ENCODE measurements at places on chromosomes 11 and 22.
A peak's percentile ranks its signal among the peaks of the same experiment; 100 is the strongest.

GRCh38 chr11:396948-397548 lies 3.0 kb downstream of the PKP3 start:
- no peak for DNase-seq

GRCh38 chr11:4092026-4092425 lies 2.6 kb upstream of the RRM1 start:
- no peak for DNase-seq

- no peak for DNase-seq
Measured at GRCh38 chr11:100208207-100208606, 478.9 kb upstream of the ARHGAP42 start.

DNA sequence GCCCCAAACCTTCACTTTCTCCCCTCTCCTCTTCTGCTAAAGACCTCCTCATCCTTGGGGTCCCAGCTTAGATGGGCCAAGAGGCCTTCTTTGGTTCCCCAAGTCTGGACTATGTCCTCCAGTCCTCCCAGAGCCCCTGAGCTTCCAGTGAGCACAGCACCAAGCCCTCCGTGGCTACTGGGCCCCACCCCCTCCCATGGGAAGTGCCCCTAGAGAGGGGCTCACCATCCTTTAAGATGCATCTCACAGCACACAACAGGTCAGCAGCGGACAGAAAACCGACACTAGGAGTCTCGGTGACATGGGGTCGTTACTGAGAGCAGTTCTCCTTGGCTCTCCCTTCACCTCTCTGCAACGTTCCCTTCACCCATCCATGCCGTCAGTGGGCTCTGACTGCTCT lies 2.7 kb downstream of the LRRC32 start:
- no peak for DNase-seq

GRCh38 chr22:22030493-22031182 lies 48.1 kb upstream of the TOP3B start:
- no peak for DNase-seq

DNA sequence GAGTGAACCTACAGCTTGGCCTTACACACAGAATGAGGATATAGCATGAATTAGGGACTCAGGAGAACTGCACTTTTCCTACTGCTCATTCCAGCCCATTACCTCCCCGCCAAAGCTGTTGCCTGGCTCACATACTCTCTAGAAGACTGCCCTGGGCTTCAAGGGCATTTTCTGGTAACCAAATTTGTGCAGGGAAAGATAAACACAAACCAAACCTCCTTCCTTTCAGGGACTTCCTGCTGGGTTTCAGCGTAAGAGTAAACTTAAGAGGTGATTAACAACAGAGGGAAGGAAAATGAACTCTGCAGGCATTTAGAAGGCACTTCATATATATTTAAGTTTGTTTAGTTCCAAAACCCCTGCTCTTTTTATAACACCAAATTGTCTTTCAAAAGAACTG lies 194.9 kb downstream of the SWAP70 start:
- DNase-seq, result no peak

DNA sequence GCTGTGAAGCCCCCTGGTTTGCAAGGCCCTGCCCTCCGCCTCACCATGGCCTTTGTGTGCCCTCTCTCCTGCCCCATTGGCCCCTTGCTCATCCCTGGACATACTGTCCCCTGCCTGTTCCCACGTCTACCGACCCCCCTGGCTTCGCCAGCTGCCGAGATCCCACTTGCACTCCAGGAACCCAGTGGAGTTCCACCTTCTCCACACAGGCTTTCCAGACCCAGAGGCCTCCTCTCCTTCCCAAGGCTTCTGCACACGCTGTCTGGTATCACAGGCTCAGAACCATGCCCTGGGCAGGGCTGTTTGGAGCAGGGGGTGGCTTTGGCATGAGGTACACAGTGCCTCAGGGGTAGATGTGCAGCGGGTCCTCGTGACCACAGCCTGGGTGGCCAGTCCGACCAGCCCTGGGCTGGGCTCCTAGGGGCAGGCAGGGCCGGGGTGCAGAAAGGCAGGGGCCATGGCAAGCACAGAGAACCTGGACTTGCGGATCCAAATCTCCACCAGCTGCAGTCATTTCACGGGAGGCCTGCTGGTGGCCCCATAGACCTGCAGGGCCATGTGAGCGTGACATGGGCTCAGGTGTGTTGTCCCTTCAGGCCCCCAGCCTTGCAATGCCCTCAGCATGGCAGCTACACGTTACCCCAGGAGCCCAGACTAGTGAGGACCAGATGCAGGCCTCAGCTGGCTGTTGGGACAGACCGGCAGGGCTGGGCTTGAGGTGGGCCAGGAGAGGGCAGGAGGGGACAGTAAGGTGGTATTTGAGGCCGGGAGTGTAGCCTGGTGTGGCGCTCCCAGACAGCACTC lies 9.5 kb downstream of the GRK2 start:
- DNase-seq, result no peak

DNA sequence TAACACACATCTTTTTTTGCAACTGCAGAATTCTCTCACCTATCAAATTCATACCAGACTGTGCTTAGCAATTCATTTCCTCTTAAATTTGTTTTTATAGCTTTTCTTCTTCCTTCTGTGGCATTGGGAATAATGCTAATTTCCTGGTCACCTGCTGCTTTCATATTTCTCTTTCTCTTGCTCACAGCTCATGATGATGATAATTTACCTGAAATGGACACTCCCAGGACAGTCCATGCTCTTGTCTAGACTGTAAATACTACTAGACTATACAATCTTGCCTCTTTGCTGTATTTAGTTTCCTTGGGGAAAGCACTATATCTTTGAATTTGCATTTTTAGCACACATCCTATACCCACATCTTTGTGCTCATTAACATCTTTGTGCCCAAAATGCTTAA lies 15.5 kb downstream of the CASP5 start:
- DNase-seq, result no peak

DNA sequence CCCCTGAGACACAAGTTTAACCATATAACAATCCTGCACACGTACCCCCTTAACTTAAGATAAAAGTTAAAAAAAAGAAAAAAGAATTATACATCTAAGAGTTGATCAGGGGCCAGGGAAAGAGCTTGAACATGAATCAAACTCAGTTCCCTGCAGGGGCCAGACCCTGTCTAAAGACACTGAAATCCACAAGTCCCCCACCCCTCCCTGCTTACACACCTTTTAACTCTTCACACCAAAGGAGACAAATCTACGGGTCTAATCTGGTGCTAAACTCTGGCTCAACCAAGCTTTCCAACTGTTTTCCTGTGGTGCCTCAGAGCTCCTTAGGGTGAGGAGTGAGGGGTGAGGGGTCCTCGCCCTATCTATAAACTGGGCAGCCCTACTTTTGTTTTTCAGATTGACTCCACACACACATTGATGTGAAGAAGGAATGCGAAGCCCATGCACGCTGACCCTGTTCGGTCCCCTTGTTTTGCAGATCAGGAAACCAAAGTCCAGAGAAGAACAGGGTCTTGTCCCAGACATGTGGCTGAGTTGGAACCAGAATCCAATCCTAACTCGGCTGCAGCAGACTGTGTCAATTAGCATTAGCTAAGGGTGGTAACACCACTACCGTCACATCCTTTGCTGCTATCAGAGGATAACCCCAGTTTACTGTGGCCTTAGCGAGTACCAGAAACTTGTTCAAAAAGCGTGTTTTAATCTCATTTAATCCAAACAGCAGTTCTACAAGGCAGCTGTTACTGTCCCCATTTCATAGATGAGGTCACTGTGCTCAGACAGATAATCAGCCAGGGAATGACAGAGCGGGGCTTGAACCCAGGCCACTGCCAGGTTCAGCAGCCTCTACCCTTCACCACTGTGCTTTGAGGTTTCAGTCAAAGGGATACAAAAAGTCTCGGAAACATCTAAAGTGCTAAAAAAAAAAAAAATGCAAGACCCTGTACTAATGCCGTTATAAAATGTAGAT lies 145.2 kb upstream of the SYT13 start:
- DNase-seq, result no peak

DNA sequence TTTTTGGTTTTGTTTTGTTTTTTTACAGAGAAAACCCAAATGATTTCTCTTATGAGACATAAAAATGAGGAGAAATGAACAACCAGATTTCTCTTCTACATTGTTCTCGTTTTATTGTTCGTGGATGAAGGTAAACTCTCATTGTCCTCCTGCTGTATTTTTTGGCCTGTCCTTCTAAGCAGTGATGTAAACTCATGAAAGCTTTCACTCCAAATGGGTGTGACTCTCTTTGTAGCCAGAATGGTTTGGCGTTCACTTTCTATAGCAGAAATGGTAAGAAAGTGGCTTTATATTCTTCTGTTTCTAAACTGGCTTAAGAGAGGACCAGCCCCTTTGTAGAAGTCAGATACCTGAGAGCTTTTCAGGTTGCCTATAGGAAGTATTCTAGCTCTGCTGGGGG lies 15.5 kb upstream of the BMAL1 start:
- DNase-seq, result no peak

DNA sequence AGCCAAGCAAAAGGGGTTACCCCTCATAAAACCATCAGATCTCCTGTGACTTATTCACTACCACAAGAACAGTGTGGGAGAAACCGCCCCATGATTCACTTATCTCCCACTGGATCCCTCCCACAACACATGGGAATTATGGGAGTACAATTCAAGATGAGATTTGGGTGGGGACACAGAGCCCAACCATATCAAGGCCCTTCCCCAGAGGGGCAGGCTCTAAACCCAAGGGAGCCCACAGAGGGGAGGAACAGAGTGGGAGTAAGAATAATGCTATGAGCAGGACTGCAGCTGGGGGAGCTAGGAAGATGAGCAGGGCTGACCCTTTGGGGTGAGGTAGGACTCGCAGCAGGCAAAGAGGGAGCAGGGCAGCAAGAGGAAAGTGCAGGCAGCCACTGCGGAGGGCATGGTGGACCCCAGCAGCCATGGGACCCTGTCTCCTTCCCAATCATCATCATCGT lies 59.3 kb downstream of the CD82 start:
- no peak for DNase-seq

DNA sequence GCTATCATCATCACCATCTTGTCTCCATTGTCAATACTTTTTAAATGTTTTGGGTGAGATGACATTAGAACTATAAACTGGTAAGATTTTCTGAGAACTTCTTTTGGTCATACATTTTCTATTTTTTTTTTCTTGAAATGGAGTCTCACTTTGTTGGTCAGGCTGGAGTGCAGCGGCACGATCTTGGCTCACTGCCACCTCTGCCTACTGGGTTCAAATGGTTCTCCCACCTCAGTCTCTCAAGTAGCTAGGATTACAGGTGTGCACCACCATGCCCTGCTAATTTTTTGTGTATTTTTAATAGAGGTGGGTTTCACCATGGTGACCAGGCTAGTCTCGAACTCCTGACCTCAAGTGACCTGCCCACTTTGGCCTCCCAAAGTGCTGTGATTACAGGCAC lies 785.9 kb upstream of the ARHGAP42 start:
- DNase-seq, result no peak

GRCh38 chr11:45444796-45445195 lies 158.7 kb upstream of the SYT13 start:
- DNase-seq, result no peak

DNA sequence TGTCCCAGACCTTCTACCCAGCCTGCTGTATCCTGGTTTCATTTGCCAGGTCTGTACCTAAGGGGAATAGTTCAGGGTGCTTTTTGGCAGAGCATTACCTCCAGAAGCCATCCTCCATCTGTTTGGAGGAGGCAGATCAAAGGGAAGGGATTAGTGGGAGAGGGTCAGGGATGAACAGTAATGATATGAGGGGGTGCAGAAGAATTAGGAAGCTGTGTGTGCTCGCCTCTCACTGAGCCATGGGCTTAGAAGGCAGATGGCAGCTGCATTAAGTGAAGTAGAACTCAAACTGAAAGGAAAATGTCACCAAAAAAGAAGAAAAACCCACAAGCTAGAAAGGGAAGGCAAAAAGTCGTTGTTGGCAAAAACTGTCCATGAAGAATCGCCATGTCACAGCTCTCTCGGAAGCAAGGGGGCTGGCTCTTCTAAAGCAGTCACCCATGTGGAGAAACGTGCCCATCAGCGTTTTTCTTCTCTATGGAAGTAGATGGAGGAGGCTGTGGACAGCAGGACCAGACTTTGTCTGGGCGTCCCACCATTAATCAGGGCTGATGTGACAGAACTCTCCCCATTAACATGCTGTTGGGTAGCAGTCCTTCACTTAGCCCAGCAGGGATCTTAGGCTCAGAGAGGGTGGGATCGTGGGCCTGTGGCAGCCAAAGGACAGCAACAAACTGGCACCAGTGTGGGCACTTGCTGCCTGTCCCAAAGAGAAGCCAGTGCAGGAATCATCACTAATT lies 46.8 kb downstream of the CEP164 start:
- no peak for DNase-seq

DNA sequence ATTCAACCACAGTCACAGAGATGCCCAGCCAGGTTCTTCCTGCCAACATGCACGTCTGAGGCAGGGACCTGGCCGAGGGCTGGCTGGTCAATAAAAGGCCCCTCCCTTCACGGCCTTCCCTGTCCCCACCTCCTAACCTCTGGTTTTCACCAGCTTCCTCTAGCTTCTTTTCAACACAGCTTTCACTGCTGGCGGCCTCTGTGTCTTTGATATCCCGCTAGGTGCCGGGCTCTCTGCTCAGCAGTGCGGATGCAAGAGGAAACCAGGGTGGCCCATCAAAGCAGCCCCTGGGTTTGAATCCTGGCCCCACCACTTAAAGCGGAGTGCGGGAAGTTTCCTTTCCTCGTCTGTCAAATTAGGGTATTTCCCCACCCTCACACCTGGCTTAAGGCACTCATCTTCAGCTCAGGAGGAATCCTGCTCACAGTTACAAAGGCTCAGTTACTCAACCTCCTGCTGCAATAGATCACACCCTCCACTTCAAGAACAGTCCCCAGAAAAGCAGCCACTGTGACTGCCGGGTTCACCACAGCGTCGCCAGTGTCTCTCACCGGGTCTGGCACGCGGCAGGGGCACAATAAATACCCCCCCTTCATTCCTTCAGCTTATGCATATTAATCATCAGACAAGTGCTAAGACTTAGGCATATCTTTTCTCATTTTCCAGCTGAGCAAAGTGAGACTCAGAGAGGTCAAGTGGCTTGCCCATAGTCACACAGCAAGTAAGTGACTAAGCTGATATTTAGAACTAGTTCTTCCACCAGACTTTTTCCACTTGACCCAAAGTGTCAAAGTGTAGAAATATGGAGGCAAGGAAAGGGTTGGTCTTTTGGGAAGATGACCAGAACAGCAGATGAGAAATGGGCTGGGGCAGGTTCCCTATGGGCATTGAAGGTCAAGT lies 45.7 kb downstream of the TXN2 start:
- DNase-seq, result peak; percentile 37
